ENCODE measurements at places on chromosomes 5 and 9.

DNA sequence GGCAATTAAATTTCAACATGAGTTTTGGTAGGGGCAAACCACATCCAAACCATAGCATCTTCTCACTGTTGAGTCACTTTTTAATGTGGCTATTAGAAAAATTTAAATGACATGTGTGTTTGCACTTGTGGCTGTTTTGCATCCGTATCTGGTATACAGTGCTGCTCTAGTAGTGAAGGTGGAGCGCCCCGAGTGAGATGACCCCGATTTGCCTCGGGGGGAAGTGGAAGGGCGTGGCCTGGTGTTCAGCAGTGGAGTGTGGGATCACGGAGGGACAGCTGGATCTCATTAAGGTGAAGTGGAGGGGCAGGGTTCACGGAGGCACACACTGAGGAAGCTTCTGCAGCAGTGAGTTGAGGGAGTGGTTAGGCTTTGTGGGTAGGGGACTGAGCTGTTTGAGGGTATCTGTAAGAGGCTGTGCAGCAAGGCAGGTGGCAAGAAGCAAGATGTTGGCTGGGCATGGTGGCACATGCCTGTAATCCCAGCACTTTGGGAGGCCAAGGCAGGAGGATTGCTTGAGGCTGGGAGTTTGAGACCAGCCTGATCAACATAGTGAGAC is 6.2 kb upstream of the GMCL2 start:
- H3K36me3 ChIP-seq: no peaks in the 10 kb centered on the region
- H3K27ac ChIP-seq: no peak overlapping the region
- H3K27me3 ChIP-seq: peaks cover 24% of the 10 kb centered on the region
- H3K4me1 ChIP-seq: peaks cover 10% of the 10 kb centered on the region
- H3K4me3 ChIP-seq: no peak overlapping the region
- no peak for DNase-seq

- H3K4me1 ChIP-seq: peaks cover 52% of the 10 kb centered on the region
- peak overlapping the region; percentile 100 for H3K27ac ChIP-seq
- peaks cover 23% of the 10 kb centered on the region for H3K36me3 ChIP-seq
These were observed 1.3 kb downstream of the TXN start for GRCh38 chr9:110255034-110255462.

DNA sequence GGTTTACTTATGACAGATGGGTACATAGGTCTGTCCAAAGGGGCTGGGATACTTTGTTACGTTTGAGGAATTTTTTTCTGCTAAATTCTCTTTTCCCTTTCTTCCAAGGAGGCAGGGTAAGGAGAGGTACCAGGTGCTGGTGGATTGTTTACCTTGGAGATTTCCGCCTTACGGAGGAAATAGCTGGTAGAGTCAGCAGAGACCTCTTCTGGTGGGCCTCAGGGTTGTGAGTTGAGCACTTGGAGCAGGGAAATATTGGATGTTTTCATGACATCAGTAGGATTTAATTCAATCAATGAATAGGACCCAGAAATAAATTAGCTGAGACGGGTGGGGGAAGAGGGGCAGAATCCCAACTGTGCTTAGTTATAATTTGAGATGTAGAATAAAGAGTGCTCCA is 60.0 kb upstream of the TAF11L2 start:
- H3K36me3 ChIP-seq: no peaks in the 10 kb centered on the region
- no peak for DNase-seq
- no peak overlapping the region for H3K4me3 ChIP-seq
- no peaks in the 10 kb centered on the region for H3K4me1 ChIP-seq
- no peak overlapping the region for H3K27ac ChIP-seq
- no peaks in the 10 kb centered on the region for H3K27me3 ChIP-seq

DNA sequence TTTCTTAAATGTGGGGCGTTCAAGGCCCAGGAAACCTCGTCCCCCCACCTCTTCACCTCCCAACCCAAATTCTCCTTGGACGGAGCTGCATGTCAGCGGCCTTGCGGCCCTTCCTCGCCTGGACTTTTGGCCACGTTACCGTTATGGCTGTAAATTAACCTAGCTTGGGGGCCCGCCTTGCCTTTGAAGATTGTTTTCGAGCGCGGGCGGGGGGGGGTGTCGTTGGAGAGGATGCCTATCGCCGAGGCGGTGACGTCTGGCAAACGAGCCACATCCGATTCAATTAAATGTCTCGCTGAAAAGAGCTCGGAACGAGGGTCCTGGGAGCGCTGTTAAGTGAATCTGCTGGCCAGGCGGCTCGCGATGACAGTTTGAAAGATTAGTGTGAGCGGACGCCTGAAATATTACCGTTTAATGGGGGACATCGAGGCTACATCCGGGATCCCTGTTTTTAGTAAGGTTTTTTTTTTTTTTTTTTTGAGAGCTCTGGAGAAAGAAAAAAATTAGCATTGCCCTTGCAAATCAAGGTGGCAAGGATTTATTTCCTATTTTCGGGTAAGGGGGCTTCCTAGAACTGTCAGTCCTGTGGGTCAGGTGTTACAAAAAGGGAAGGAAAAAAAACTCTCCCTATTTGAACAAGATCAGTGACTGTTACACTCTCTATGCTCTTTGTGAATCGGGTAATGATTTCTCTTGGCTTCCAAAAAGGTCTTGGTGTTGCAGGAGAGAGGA is 2.3 kb upstream of the NKX2-5 start:
- H3K4me3 ChIP-seq: peak overlapping the region; percentile 45
- peaks cover 92% of the 10 kb centered on the region for H3K27me3 ChIP-seq
- H3K36me3 ChIP-seq: peaks cover 2% of the 10 kb centered on the region
- DNase-seq: no peak

DNA sequence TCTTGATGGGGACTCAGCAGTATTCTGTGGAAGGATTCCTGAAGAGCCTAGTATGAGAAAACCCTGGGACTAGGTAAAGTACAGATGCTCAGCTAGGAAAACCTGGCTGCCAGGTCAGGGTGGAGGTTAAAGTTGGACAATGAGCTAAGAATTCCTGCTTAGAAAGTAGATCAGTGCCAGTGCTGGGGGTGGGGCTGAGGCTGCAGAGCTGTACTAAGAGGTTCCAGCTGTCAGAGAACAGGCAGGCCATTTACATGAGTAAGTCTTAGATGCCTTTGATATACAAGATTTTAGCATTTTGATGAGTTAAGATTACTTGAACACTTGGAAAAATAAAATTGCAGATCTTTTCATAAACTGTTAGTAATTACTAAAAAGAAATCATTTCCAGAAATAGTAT is 332.3 kb upstream of the NUDT12 start:
- H3K4me3 ChIP-seq: no peak overlapping the region
- H3K27me3 ChIP-seq: no peaks in the 10 kb centered on the region
- H3K36me3 ChIP-seq: no peaks in the 10 kb centered on the region
- no peaks in the 10 kb centered on the region for H3K4me1 ChIP-seq

DNA sequence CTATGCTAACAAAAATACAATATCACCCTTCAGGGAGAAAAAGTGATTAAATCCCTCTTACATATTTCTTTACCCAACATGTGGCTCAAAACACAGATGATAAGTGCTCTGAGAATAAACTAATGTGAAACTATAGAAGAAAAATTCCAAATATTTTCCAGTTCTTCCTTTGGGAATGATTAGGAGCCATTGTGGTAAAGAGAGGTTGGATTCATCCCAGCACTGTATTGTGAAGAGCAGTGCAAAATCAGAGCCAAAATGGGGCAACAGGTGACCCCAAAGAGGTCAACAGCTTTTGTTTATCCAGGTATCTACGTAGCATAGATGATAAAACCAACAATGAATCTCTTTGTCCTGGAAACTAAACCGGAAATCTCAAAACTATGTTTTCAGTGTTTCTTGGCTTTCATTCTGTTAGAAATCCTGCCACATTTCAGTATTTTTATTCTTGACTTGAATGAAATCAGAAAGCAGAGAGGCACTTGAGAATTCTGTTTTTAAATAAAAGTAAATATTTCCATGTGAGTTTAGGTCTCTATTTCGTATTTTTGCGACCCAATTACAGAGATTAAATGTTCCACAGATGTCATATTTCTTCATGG is 120.4 kb upstream of the FST start:
- no peaks in the 10 kb centered on the region for H3K27me3 ChIP-seq
- DNase-seq: no peak
- H3K4me3 ChIP-seq: no peak overlapping the region
- H3K36me3 ChIP-seq: no peaks in the 10 kb centered on the region
- no peak overlapping the region for H3K27ac ChIP-seq

DNA sequence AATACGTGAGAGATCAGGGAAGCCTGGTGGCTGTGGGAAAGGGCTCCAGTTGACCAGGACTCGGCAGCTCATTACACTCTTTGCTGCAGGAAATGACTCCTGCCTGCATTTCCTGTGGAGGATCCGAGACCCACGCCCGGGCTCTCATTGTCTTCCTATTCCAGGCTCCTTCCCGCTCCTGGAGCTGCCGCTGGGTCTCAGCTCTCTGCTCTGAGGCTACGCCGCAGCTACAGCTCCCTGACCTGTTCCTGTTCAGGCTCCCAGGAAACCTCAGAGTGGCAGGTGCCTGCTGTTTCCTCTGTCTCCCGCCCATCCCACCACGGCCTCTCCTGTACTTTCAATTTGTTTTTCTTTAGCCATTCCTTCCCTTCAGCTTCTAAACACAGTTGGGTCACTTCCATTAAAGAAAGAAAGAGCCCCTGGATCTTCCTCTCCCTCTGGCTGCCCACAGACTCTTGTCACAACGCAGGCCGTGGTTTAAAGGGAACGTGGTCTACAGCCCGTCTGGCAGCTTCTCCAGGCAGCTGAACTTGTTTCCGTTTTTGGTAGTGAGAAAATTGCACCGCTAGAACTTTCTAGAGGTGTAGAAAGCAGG is 71.5 kb downstream of the IL6ST start:
- peak overlapping the region; percentile 86 for H3K4me3 ChIP-seq
- peaks cover 23% of the 10 kb centered on the region for H3K4me1 ChIP-seq
- DNase-seq: no peak
- no peaks in the 10 kb centered on the region for H3K36me3 ChIP-seq

- H3K27ac ChIP-seq: no peak overlapping the region
- H3K27me3 ChIP-seq: no peaks in the 10 kb centered on the region
- H3K4me1 ChIP-seq: peaks cover 8% of the 10 kb centered on the region
- peaks cover 16% of the 10 kb centered on the region for H3K36me3 ChIP-seq
- no peak for DNase-seq
- H3K4me3 ChIP-seq: no peak overlapping the region
These were observed 113.1 kb downstream of the KDM4C start for GRCh38 chr9:6870650-6871477.

- H3K4me3 ChIP-seq: no peak overlapping the region
- no peaks in the 10 kb centered on the region for H3K27me3 ChIP-seq
- DNase-seq: no peak
- H3K36me3 ChIP-seq: peaks cover 19% of the 10 kb centered on the region
These were observed 54.8 kb downstream of the HRH2 start for GRCh38 chr5:175712681-175713085.

- no peaks in the 10 kb centered on the region for H3K27me3 ChIP-seq
- no peaks in the 10 kb centered on the region for H3K36me3 ChIP-seq
- H3K27ac ChIP-seq: no peak overlapping the region
- no peak for DNase-seq
- H3K4me3 ChIP-seq: no peak overlapping the region
- no peaks in the 10 kb centered on the region for H3K4me1 ChIP-seq
These were observed 589.4 kb downstream of the NR2F1-AS1 start for GRCh38 chr5:92991581-92992067.

- peaks cover 15% of the 10 kb centered on the region for H3K4me1 ChIP-seq
- H3K27me3 ChIP-seq: peaks cover 75% of the 10 kb centered on the region
- no peak overlapping the region for H3K27ac ChIP-seq
These were observed 6.8 kb downstream of the HAND1 start for GRCh38 chr5:154470947-154471870.

DNA sequence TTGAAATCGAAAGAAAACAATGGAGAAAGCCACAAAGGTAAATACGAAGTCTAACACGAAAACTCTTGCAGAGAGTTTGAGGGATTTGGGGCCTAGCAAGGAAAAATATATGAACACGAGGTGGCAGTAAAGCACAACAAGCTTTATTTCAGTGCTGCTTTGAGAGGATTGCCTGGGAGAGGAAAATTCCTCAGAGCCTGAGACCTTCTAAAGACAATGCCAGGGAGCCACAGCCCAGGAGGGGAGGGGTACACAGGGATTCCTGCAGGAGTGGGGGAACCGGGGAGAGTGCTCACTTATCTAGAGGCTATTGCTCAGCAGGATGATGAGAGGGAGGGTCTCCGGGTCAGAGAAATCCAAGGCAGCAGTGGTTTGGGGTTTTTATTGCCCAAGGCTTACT is 134.9 kb upstream of the ADCY2 start:
- no peak for DNase-seq
- no peak overlapping the region for H3K4me3 ChIP-seq
- no peaks in the 10 kb centered on the region for H3K27me3 ChIP-seq
- H3K4me1 ChIP-seq: no peaks in the 10 kb centered on the region
- H3K27ac ChIP-seq: no peak overlapping the region
- no peaks in the 10 kb centered on the region for H3K36me3 ChIP-seq

GRCh38 chr5:116536316-116537083 is 38.1 kb downstream of the SEMA6A start:
- DNase-seq: no peak
- no peaks in the 10 kb centered on the region for H3K27me3 ChIP-seq
- H3K4me1 ChIP-seq: no peaks in the 10 kb centered on the region
- H3K4me3 ChIP-seq: no peak overlapping the region

DNA sequence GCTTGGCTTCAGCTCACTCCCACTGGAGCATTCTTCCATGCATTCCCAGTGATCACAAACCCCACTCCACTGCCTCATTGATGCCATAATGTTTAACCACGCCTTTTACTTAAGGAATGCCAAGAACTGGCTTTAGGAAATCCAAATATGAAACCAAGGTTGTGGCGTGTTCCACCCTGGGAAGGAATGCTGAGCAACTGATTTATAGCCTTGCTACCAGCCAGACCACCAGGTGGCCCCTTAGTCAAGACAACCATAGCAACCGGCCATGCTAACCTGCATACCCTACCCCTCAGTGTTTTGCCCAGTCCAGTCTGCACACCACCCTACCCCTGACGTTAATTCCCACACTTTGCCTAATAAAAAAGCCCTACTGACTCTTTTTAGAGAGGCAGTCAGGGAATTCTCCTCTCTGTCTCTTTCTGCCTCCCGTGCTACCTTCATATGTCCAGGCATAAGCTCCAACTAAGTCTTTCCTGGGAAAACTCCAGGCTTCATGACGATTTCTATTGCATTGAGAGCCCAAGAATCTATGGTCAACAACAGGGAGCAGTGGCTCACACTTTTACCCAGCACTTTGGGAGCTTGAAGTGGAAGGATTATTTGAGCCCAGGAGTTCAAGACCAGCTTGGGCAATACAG is 27.0 kb upstream of the PRRC2B start:
- no peaks in the 10 kb centered on the region for H3K36me3 ChIP-seq
- H3K27me3 ChIP-seq: no peaks in the 10 kb centered on the region
- H3K27ac ChIP-seq: no peak overlapping the region
- no peak overlapping the region for H3K4me3 ChIP-seq

- no peaks in the 10 kb centered on the region for H3K4me1 ChIP-seq
- DNase-seq: no peak
- no peaks in the 10 kb centered on the region for H3K27me3 ChIP-seq
- no peak overlapping the region for H3K27ac ChIP-seq
- no peak overlapping the region for H3K4me3 ChIP-seq
- H3K36me3 ChIP-seq: no peaks in the 10 kb centered on the region
These were observed 82.6 kb upstream of the ADAMTS19 start for GRCh38 chr5:129377504-129377903.

DNA sequence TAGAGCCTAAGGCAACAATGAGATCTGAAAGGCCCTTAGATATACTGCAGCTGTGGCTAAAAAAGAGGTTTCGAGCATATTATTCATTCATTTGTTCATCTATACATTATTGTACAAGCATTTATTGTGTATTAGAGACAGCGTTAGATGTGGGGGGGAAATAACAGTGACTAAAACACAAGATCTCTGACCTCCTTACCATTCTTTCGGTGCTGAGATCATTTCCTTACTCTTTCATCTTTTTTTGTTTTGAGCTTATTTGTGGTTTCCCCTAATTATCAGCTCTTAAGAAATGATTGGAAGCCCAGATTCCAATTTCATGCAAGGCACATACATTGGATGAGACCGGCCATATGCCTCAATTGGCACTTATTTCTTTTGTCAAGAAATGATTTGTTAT is 113.2 kb downstream of the SEC61B start:
- peaks cover 2% of the 10 kb centered on the region for H3K27me3 ChIP-seq
- DNase-seq: no peak
- H3K27ac ChIP-seq: no peak overlapping the region
- H3K4me1 ChIP-seq: peaks cover 21% of the 10 kb centered on the region

Measured in T-helper 2 cell treated with Interferon-gamma antibody and Interleukin-4, amounts not matched to agents 5 μg/mL and 100 μg/mL, for 36 hours (primary cell).